ENCODE measurements at places on chromosomes 5 and 9.

GRCh38 chr5:140000332-140000731 lies 42.8 kb downstream of the NRG2 start:
- ATAC-seq, result no peak

DNA sequence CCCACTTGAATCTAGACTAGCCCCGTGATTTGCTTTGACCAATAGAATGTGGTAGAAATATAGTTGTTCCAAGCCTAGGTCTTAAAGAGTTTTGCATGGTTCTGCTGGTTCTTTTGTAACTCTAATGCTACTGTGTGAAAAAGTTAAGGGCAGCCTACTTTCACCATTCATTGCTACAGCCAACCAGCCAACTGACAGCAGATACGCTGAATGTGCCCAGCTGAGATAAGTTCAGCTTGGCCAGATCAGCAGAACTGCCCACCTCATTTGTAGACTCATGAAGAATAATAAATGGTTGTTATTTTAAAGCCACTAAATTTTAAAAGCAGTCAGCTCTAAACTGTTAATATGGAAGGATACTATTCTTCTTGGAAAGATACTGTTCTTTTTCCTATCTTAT lies 23.9 kb downstream of the NR3C1 start:
- ATAC-seq, result no peak

GRCh38 chr9:126581893-126582292 lies 31.8 kb upstream of the LMX1B start:
- ATAC-seq, result no peak

DNA sequence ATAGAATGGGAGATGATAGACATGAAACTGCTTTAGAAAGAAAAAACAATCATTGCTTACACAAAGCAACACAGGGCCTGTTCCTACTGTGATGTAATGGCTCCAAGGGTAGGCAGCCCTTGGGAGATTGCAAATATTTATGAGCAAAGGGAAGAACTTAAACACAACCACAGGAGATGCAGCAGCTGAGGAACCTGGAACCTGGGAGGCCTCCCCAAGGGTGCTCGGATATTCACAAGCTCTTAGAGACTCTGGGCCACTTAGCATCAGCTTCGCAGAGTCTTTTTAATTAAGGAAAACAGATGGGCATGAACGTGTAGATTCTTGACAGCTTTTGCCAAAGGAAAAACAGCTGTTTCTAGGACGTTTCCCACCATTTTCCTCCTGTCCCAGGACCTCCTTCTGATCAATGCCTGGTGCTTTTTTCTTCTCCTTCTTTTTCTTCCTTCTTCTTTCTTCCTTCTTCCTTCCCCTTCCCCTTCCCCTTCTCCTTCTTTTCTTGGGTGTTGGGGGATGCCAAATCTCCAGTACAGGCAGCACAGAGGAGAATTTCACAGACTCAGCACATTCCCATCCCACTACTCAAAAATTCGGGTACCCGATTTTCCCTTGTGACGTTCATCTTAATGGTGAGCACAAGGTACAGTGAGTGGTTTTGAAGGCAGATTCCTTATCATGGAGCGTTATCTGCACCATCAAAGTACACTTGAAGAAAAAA lies 28.1 kb upstream of the TCF7 start:
- ATAC-seq, result no peak

- no peak for ATAC-seq
Measured at GRCh38 chr9:129962451-129962864, 80.5 kb downstream of the FNBP1 start.

GRCh38 chr9:138112791-138113600 lies 235.4 kb downstream of the CACNA1B start:
- no peak for ATAC-seq

DNA sequence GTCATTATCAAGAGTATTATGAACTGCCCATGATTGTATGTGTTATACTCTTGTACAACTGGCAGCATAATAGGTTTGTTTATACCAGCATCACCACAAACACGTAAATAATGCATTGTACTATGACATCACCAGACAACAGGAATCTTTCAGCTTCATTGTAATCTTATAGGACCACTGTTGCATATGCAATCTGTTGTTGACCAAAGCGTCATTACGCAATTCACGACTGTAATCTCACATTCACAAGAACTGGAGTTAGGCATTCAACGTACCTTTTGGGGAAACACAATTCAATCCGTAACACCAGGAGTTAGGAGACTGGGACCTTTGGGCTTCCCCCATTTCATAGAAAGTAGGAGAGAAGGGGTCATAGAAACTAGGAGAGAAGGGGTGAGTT lies 20.4 kb upstream of the ARSI start:
- no peak for ATAC-seq

DNA sequence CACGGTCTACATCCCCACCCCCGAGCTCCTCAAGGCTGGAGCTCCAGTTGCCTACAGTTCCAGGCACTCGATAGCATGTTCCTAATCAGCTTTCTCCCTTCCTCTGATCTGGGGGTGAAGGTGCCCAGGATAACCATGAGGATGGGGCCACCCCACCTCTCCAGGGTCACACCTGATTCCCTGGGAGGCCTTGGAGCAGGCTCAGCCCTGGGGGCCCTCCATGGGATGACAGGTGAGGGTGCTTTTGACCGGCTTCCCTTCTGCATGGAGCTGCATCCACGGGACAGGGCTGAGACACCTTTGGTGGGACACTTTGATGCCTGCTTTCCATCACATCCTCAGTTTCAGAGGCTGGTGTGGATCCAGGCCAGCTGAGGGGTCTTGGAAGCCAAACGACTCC lies 28.6 kb downstream of the GADD45G start:
- ATAC-seq, result no peak

DNA sequence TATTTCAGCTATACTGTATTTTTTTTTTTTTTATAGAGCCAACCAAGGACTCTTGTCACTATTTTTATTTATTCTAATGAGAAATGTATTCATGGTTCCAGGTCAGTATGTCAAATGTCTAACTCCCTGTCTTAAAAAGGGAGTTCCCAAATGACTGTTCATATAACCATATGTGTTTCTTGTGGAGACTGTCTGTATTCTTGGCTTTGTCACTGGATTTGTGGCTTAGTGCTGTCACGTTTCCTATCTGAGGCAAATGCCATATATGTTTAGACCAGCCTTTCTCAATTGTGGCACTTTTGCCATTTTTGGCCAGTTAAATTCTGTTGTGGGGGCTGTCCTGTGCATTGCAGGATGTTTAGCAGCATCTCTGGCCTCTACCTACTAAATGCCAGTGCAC lies 3.1 kb downstream of the GCNT1 start:
- ATAC-seq, result no peak

DNA sequence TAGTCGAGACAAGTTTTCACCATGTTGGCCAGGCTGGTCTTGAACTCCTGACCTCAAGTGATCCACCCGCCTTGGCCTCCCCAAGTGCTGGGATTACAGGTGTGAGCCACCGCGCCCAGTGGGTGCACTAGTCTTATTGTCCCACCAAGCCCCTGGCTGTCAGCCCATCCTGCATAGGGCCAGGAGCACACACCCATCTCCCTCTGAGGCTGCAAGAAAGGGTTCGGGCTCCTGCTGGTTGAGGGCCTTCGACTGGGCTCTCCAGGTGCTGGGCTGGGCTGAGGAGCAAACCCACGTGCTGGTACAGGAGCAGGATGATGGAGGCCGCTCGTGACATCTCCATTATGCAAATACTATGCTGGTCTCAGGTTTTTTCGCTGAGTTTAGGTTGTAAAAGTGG lies 25.1 kb upstream of the RNF130 start:
- no peak for ATAC-seq

DNA sequence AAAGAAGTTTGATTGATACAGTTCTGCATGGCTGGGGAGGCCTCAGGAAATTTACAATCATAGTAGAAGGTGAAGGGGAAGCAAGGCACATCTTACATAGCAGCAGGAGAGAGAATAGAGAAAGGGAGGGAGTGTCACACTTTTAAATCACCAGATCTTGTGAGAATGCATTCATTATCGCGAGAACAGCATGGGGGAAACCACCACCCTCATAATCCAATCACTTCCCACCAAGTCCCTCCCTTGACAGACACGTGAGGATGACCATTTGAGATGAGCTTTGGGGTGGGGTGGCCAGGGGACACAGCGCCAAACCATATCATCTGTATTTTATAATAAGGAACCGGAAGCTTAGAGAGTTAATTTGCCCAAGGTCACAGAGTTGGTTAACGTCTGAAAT lies 13.7 kb upstream of the FOCAD start:
- ATAC-seq, result no peak

DNA sequence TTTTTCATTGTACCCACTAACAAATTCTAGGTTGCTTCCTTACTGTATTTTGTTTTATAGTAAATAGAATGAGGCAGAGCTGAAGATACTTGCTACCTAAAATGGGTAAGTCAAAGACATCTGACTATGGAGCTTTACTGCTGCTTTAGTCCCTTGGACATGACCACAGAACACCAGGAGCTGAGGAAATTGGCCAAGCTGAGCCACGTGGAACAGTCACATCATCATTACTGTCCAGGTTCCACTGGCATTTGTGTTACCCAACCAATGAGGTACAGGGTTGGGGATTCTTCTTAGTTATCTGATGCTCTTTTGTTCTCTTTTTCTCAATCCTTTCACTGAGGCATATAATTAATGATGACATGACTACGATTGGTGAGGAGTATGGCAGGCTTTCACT lies 47.1 kb downstream of the SSBP2 start:
- ATAC-seq, result no peak

- no peak for ATAC-seq
Measured at GRCh38 chr5:125140220-125140619, 393.8 kb upstream of the ZNF608 start.

- ATAC-seq, result no peak
Measured at GRCh38 chr5:165057145-165057544, 1551.7 kb downstream of the MAT2B start.

- no peak for ATAC-seq
Measured at GRCh38 chr5:10151656-10152055, 98.0 kb downstream of the ATPSCKMT start.

DNA sequence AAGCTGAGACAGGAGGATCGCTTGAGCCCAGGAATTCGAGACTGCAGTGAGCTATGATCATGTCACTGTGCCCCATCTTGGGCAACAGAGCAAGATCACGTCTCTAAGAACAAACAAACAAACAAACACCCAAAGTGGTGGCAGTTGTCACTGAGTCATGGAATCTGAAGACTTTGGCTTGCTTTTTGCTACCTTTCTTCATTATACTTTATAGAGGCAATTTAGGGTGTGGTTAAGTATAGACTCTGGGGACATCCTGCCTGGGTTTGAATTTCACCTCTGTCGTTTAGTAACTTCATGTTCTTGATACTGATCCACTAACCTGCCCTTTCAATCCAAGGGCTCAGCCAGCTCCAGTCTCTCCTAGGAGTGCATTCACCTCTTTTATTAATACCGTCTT lies 13.0 kb upstream of the HOMER1 start:
- no peak for ATAC-seq

- no peak for ATAC-seq
Measured at GRCh38 chr9:107103621-107104020, 179.5 kb upstream of the RAD23B start.

GRCh38 chr9:35681341-35682002 lies 7.7 kb downstream of the CA9 start:
- ATAC-seq, result no peak

DNA sequence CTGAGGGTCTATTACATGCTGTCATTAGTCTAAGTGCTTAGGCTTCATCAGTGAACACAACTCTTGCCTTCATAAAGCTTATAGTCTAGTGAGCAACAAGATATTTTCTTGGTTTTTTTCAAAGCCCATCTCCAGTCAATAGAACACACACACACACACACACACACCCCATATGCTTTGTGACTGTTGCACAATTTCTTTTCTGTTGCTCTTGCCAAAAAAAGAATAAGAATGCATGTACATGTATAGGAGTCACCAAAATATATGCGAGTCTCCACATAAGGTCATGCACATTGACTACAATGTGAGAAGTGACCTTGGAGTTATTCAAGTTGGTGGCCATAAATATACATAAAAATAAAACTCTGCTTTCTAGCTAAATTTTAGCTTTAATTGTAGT lies 351.5 kb upstream of the TLE4 start:
- ATAC-seq, result no peak

- no peak for ATAC-seq
Measured at GRCh38 chr5:138960145-138960692, 85.1 kb upstream of the LRRTM2 start.

DNA sequence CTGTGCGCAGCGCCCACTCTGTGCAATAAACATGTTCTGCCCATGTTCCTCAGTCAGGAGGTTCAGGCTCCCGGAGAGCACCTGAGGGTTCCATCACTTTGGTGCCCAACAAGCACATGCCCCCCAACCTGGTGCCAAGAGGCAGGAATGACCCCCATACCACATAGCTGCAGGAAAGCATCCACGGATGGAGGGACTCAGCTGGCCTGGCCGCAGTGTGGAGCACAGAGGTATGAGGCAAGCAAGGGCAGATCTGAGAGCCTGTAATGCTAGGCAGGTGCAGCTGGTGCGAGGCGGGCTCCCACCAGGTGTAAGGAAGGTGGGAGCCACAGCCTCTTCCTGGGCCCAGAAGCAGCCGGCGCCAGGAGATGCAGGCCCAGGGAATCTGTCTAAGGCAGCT lies 4.3 kb upstream of the MRNIP start:
- no peak for ATAC-seq

DNA sequence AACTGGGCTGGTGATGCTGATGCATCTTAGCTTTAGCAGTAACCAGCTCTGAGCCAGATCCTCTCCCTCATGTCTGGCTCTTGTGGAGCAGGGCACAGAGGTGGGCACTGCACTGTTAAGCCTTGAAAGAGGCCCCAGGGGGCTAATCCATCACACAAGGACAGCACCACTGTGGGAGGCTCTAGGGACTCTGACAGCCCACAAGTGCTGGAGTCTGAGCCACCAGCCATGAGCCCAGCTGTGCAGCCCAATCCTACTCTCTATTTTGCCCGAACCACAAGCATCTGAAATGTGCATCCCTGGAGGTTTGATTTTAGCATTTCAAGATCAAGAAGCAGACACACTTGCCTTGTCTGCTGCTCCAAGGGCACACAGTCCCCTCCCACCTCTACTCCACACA lies 407.1 kb upstream of the TRPC7 start:
- no peak for ATAC-seq

DNA sequence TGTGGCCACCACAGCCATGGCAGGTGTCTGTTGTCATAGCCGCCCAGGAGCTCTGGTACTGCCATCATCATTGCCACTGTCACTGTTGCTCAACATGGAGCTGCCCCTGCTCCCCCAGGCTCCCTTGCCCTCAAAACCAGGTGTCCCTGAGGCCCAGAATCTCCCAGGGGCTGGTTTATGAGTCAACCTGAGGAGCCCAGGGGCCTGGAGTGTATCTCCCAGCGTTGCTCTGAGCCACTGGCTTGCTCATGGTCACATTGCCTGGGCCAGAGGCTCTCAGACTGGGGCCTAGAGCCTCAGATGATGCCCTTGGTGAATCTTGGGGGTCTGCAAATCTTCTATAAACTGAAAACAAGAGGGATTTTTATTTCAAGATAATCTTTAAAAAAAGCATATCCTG lies 24.7 kb upstream of the TBC1D2 start:
- no peak for ATAC-seq

- ATAC-seq, result no peak
Measured at GRCh38 chr5:40775846-40776657, 20.3 kb upstream of the TTC33 start.

GRCh38 chr9:113399646-113400200 lies 1.4 kb downstream of the ALAD start:
- no peak for ATAC-seq

- no peak for ATAC-seq
Measured at GRCh38 chr9:92660266-92660665, 9.7 kb downstream of the IPPK start.

- no peak for ATAC-seq
Measured at GRCh38 chr5:133196441-133197085, 144.8 kb downstream of the HSPA4 start.
